SJCRH30 (cell line): ENCODE measurements at places on chromosomes 3 and 15.

GRCh38 chr3:45618081-45618509, 23.5 kb downstream of the LIMD1 start:
- DNase-seq = no peak

GRCh38 chr3:120615847-120616609, 19.9 kb downstream of the NDUFB4 start:
- DNase-seq = peak; percentile 87

GRCh38 chr3:77247061-77247460, 207.2 kb downstream of the ROBO2 start:
- no peak for DNase-seq

DNA sequence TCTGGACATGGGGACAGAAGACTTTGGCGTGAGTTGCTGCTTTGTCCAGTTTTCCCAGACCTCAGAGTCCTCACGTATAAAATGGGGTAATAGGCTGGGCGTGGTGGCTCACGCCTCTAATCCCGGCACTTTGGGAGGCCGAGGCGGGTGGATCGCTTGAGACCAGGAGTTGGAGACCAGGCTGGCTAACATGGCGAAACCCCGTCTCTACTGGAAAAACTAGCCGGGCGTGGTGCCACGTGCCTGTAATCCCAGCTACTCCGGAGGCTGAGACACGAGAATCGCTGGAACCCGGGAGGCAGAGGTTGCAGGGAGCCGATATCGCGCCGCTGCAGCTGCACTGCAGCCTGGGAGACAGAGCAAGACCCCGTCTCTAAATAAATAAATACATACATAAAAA, 22.7 kb upstream of the IGF1R start:
- no peak for DNase-seq

DNA sequence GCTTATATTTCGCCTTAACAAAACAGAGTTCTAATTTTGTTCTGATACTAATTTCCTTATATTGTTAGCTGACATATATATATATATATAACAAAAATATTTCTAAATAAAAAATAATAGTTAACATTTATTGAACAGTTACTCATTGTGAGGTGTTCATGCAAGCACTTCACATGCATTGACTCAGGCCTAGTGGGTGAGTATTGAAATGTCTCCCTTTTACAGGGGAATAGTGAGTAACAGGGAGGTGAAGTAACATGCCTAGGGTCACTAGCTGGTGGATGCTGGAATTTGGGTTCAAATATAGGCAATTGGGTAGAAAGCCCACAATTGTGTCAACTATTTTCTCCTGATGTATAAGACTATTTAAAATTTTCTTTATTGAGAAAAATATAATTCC, 102.6 kb upstream of the ZPLD1 start:
- no peak for DNase-seq

DNA sequence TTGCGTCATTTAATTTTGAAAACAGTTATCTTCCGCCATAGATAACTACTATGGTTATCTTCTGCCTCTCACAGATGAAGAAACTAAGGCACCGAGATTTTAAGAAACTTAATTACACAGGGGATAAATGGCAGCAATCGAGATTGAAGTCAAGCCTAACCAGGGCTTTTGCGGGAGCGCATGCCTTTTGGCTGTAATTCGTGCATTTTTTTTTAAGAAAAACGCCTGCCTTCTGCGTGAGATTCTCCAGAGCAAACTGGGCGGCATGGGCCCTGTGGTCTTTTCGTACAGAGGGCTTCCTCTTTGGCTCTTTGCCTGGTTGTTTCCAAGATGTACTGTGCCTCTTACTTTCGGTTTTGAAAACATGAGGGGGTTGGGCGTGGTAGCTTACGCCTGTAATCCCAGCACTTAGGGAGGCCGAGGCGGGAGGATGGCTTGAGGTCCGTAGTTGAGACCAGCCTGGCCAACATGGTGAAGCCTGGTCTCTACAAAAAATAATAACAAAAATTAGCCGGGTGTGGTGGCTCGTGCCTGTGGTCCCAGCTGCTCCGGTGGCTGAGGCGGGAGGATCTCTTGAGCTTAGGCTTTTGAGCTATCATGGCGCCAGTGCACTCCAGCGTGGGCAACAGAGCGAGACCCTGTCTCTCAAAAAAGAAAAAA, 1.2 kb downstream of the B2M start:
- DNase-seq = peak; percentile 66

DNA sequence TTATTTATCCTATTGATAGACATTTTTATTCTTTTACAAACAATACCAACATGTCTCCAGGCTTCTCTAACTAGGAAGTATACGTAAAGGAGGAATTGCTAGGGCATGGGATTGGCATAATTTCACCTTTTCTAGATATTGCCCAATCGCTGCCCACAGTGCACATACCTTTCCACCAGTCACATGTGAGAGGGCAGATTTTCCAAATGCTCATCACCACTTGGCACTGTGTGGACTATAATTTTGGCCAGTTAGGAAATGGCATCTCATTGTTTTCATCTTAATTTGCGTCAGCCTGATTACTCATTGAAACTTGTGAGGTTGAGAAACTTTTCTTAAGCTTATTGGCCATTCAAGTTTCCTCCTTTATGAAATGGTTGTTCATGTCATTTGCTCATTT, 57.4 kb upstream of the POLR2M start:
- no peak for DNase-seq

DNA sequence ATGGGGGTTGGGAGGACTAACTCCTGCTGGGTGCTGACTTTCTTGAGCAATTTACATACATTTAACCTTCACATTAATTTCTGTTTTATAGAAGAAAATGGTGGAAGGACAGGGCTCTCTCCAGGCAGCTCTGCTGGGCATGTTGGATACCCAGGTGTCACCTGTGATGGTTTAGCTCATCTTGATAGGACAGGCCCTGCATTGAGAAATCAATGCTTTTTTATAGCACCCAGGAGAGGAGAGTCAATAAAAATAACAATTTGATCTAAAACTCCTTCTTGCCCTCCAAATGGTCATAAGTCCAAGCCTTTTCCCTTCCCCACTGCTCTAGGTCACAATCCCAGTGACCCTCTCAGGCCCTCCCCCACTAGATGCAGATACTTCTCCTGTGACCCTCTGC, 48.3 kb upstream of the RBP1 start:
- DNase-seq = no peak

DNA sequence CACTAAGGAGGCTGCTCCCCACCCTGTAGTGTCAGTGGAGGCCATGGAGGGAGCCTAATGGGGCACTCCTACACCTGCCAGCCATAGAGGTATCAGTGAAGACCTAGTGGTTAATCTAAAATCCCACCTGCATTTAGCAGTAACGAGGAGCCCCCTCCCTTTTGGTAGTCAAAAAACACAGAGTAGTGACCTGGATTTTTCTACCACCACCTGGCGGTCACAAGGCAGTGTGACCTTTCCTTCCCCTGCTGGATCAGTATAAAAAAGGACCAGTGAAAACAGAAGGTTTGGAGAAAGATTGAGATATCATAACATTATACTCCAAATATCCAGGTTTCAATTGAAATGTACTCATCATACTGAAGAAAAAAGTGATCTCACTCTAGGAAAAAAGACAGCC, 241.2 kb downstream of the PYDC2 start:
- no peak for DNase-seq

- DNase-seq = no peak
Measured at GRCh38 chr3:105351821-105352220, 14.9 kb upstream of the ALCAM start.

DNA sequence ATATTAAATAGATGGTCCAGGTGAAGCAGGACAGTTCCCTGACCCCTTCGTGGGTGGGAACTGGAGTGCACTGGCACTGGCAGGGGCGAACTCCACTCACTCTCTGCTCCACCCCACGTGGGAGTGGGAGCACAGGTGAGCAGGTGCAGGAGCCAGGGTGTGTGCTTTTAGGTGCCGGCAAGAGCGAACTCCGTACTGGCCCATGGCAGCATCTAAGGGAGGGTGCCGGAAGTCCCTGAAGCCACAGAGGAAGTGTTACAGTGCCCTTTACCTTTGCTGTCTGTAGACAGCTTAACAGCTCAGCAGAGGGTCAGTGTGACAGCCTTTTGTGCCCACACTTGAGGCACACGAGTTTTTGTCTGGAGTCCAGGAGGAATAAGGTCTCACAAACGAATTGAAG, 26.7 kb upstream of the PIAS1 start:
- no peak for DNase-seq

DNA sequence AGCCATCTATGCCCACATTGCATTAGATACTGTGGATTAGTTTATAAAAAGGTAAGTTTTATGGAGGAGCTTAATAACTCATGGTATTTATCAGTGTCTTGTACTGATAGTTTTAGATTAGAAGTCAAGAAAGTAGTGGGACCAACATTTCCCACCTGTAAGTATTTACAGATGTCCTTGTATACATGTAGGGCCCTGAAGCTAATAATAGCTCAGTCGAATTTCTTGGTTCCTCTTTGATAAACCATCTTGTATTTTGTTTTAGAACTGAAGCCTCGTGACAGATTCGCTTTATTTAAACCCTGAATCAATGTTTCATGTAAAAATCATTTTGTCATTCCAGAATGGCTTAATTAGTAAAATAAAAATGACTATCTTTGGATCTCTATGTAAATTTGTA, 73.4 kb downstream of the CRYBG3 start:
- no peak for DNase-seq

DNA sequence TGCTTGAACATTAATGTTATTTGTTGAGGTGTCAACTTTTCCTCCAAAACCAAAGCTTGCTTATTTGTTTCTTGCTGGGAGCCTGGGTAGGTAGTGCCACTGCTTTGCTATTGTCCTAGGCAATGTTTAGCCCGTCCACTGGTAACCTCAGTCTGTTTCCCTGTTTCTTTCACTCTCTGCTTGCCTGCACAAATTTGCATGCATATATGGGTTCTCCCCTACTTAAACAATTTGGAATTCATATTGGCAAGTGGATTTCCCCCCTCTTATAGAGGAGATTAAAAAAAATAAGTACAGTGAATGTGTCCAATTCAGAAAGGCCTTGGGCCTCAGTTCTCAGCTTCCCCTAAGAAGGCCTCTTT, 45.0 kb upstream of the BOC start:
- DNase-seq = no peak

- no peak for DNase-seq
Measured at GRCh38 chr15:31925541-31925940, 104.8 kb upstream of the CHRNA7 start.

GRCh38 chr3:177563792-177564191, 366.5 kb upstream of the TBL1XR1 start:
- DNase-seq = no peak

GRCh38 chr15:48283396-48284145, 47.7 kb upstream of the DUT start:
- no peak for DNase-seq

DNA sequence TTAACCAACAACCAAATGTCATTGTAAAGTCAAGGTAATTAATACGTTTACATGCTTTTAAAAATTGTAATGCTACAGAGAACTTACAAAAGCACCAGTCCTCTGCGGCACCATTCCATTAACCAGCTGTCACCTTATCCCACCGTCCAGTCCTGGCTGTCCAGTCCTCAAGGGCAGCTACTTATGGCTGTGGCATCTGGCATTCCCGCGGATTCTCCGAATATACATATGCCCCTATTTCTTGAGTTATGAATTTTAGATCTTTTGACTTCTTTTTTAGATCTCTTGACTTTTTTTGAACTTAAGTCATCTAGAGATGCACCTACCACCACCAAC, 382 bp upstream of the POMGNT2 start:
- no peak for DNase-seq

GRCh38 chr3:152977366-152977765, 142.4 kb downstream of the P2RY1 start:
- DNase-seq = no peak

GRCh38 chr3:22937536-22937935, 265.6 kb upstream of the UBE2E2 start:
- DNase-seq = no peak

DNA sequence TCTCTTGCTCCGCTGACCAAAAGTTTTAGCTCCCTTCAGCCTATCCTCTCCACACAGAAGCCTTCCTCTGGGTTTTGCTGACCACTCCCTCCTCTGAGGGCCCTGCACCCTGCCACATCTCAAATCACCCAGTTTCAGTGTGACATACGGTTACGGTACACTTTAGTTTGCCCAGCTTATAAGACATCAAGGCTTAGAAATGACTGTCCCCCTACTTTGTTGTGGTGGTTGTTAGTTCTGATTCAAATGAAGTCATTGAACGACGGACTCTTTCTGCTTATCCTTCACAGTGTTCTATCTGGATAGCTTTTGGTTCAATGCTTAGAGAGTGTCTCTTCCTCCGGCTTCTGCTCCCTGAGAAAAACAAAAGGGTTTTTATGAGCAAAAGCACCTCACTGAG, 68.0 kb upstream of the NDUFB4 start:
- DNase-seq = no peak

GRCh38 chr3:195207056-195207455, 63.9 kb downstream of the XXYLT1 start:
- no peak for DNase-seq

DNA sequence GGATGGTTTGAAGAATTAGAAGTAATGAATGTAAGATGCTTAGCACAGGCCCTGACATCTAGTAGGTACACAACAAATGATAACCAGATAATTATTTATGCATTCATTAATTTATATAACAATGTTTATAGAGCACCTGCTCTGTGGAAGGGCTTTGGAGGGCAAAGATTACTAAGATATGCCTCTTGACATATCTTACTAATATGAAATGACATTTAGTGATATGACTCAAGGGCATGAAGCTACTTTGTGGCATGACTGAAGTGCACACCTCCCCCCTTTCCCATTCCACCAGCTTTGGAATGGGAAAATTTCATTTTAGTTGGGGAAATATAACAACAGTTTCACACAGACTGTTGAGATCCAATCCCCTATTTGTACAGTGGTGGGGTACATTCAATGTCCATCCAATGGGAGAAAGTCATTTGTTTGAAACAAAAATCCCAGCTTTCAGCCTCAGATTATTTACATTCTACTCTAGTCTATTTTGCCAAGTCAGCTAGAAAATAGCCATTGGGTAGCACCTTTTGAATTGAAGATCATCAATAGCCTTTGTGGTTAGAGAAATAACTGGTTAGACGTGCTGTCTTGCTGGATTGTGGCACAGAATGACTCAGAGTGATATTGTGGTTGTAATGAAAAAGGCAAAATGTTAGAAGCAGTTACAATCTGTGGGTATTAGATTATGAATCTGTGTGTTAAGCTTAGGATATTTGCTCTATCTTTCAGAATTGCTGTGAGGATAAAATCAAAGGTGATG, 72.9 kb downstream of the MOBP start:
- DNase-seq = no peak

- DNase-seq = no peak
Measured at GRCh38 chr3:10519236-10519635, 13.8 kb upstream of the ATP2B2 start.

DNA sequence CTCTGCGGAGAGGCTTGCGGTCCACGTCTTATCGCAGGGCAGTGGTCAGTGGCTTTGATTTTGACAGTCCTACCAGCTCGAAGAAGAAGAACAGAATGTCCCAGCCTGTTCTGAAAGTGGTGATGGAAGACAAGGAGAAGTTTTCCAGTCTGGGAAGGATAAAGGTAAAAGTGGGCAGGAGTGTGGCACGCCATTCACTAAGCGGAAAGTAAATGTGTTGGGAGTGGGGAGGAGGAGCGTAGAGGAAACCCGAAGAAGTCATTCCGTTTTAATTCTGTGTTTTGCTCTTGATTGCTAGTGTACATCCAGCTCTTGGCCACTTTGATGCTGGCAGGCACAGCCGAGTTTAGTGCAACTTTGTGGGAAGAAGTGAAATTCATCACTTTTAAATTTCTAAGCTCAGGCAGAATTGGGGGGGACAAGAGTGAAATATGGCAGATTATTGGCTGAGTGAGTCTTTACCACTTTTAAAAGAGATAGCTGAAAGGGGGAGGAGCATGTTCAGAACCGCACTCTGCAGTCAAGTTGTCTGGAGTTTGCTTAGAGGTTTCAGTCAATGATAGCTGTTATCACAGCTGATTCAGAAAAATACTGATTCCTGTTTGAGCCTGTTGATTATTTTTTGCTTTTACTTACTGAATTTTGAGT, 1.8 kb downstream of the ARHGEF26 start:
- DNase-seq = peak; percentile 43
